Stimulated activated CD4-positive, alpha-beta T cell treated with anti-CD3 and anti-CD28 coated beads, Interleukin-12 subunit alpha, Interleukin-12 subunit beta, amount 100 ng/mL, for 24 hours (primary cell): ENCODE measurements at places on chromosomes 1 and 21.

DNA sequence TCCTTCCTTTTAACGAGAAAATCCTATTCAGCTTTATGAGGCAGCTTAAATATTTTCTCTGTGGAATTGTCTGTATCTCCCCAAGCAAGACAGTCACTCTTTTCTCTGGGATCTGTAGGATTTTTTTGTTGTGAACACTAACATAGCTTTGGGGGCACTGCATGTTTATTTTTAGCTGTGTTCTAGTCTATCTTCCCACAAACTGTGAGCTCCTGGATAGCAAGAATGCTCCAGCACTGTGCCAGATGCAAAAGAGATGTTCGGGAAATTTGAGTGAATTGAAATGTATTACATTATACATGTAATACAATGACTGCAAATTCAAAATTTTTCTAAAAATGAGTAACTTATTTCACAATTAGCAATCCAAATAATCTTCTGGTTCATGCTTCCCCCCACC lies 282.2 kb downstream of the PLPP3 start:
- no peak for DNase-seq

- DNase-seq = no peak
Measured at GRCh38 chr1:103461161-103462105, 64.1 kb upstream of the RNPC3 start.

DNA sequence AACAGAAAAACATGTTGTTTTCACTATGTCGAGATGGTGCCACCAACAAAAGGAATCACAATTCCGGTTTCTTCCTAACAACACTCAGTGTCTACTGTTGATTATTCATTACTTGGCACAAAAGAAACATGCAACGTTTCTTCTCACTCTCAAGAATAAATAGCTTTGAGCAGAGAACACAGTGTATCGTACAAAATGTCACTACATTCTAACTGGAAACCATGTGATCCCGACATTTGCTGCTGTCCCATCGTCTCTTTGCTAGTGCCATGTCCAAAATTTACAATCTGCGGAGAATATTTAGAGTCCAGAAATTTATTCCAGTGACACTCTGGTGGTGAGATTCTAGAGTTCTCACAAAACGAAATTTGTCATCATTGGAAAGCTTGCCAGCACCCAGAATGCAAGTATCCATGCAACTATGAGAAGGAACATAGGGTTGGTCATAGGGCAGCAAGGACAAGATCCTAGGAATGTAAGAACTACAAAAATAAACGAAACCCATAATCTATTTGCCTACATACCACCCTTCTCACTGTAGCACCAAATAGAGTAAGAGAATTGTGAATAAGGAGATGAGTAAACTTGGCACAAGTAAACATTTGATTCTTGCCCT lies 505.1 kb downstream of the LTN1 start:
- DNase-seq = no peak

DNA sequence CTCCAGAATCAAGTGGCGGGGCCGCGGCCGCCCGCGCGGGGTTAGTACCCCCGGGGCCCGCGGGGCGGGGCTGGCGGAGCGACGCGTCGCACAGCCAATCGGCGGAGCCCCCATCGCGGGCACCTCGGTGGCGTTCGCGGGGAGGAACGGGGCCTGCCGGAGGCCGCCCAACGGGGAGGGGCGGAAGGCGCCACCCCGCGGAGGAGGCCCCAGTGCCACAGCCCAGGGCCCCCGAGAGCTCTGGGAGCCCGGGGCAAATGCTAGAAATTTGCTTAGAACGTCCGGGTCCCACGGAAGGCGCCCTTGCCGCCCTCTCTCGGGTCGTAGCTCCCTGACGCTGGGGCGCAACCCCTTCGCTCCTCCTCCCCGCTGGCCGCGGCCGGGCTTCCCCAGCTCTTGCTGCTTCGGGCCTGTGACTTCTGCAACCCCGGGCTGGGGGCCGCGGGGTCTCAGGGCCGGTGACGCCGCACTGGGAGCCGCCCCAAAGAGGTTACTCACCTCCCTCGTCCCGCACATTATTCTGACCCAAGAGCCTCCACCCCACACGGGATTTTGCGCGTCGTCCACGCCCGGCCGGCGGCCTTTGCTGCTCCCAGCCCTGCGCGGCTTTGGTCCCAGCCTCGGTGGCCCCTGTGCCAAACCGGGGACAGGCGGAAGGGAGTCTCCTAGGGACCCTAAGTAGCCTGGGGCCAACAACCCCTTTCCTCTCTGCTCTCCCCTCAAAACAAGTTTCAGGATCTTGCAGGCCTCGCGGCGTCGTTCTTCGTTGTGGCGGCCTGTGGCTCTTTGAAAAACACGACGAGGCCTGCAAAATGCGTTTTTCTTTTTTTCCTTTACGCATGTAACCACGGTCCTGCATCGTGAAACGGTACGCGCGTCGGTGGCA lies at the start of gene RUNX3:
Gene RUNX3 (minus strand): TSS at position 17 of the 886 bp plus-strand sequence. CDS start 408 bp downstream, outside the sequence.
- DNase-seq = peak; percentile 89

- DNase-seq = peak; percentile 73
Measured at GRCh38 chr1:27556781-27557595, 47.0 kb downstream of the AHDC1 start.

DNA sequence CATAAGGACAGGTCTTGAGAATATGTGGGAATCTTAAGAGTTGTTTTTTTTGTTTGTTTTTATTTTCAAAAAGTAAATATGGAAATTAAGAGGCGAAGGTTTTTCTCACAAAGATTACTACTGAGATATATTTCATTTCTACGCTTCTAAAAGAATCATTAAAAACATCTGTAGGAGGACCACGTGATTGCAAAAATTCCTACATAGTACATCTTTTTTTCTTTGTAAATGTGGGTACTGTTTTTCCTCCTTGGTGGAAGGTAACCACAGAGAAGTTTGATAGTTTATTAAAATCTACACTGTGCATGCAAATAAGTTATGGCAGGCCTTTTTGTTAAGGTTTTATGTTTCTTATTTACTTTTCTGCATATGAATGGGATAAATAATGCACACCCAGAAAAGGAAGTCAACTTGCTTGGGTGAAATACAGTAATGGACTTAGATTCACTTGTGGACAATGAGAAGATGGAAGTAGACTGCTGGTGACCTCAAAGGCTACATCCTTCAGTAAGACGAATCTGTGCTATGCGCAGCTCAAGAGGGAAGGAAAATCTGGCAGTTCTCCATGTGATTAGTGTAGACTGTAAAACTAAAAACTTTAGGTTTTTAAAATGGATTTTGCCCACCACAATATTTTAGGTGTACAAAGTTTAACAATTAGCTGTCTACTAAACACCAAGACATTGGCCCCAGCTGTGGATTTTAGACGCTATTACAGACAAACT lies 2.0 kb downstream of the AK5 start:
- DNase-seq = no peak

- no peak for DNase-seq
Measured at GRCh38 chr1:209621286-209621685, 30.9 kb downstream of the LAMB3 start.

- no peak for DNase-seq
Measured at GRCh38 chr1:13593511-13594131, 10.0 kb downstream of the PDPN start.

DNA sequence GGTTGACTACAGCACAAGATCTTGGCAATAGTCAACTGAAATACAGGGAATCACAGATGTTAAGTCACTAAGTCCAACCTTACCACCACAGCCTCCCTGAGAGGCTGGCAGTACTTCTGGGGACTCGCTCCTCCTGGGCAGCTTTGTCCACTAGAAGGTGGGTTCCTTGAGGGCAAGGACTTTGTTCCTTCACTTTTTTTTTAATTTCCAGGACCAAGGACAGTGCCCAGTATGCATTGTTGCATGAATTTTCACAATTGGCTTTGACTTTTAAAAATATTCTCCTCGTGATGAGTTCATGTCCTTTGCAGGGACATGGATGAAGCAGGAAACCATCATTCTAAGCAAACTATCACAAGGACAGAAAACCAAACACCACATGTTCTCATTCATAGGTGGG lies 96.7 kb upstream of the IGSF21 start:
- DNase-seq = no peak

DNA sequence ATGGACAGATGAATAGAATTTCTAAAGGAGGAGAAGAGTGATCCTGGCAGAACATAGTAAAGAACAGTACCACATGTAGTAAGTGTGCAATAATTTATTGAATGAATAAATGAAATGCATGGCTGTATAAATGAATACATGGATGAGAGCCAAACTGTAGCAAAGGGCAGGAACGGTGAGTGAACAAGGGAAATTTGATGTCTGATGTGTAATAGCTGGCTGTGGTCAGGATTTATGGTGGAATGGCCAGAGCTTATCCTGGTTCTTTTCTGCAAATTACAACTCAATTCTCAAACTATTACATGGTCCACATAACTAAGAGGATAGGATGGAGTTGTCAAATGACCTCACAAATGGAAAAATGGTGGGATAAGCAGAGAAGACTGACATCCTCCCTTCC lies 43.2 kb upstream of the ARHGAP29 start:
- no peak for DNase-seq

GRCh38 chr1:5595531-5596170 lies 396.6 kb downstream of the NPHP4 start:
- DNase-seq = no peak

GRCh38 chr1:85330214-85330631 lies 53.8 kb upstream of the BCL10 start:
- no peak for DNase-seq

- no peak for DNase-seq
Measured at GRCh38 chr1:154884869-154885701, 15.0 kb upstream of the KCNN3 start.

- DNase-seq = peak; percentile 98
Measured at GRCh38 chr21:44873356-44874239, at the start of gene PTTG1IP. Gene PTTG1IP, minus strand, starts transcription at chr21:44873690. Its CDS starts 74 bp downstream, at chr21:44873616.

DNA sequence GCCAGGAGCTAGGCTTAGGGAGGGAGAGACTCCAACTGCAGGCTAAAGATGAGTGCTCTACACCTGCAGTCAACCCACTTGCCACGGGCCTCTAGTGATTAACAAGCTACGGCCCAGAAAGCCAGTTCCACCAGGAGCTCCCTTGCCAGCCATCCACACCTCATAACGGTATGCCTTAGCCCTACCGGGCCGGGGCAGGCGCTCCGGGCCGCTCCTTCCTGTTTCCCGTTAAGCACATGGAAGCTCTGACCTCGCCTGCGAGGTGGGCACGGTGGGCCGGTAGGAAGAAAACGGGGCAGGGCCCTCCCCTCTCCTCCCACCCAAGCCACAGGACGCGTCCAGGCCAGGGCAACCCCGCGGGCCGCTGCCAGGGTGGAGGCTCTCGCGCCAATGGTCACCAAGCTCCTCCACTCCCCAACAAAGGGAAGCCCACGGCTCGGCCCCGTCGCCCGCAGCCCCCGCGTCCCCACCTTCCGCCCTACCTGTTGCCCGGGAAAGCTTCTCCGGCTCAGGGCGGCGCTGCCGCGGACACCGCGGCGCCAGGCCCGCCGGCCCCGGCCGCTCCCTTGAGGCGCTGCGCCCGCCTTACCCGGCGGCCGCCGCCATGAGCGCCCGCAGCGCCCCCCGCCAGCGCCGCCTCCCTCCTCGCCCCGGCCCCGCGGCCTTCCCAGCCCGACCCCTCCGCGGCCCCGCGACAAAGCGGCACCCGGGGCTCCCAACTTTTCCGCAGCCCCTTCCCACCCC lies 627 bp downstream of the CERS2 start:
- DNase-seq = peak; percentile 38

GRCh38 chr1:180548686-180549317 lies 10.0 kb upstream of the OVAAL start:
- no peak for DNase-seq

- no peak for DNase-seq
Measured at GRCh38 chr1:160209321-160210046, 4.3 kb downstream of the PEA15 start.

- DNase-seq = no peak
Measured at GRCh38 chr1:40594187-40594531, 62.7 kb downstream of the ZNF684 start.

DNA sequence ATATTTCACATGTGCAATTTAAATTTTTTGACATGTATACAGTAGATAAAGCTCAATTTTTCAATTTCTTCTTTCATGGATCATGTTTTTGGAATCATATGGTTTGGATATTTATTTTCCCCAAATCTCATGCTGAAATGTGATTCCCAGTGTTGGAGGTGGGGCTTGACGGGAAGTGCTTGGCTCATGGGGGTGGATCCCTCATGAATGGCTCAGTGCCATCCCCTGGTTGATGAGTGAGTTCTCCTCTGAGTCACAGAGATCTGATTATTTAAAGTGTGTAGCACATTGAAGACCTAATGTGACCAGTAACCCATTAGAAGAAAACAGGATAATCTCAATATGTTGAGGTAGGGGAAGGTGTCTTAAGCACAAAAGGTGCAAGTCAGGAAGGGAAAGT lies 9.1 kb upstream of the IFI16 start:
- no peak for DNase-seq

GRCh38 chr1:223304931-223305330 lies 59.0 kb downstream of the SUSD4 start:
- DNase-seq = no peak

GRCh38 chr21:28770867-28771661 lies 221.6 kb downstream of the LTN1 start:
- no peak for DNase-seq

DNA sequence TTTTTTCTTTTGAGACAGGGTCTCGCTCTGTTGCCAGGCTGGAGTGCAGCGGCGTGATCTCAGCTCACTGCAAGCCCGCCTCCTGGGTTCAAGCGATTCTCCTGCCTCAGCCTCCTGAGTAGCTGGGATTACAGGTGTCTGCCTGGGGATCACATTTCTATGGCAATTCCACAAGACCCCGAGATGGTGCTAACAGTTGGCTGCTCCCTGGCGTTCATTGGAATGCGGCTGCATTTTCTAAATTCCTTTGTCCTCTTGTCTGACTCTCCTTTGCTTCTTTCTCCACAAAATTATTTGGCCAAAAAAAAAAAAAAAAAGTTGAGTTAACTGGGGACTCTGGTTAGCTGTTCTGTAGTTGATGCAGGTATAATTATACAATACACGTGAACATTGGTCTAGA lies 176.4 kb downstream of the ETS2 start:
- no peak for DNase-seq

- DNase-seq = no peak
Measured at GRCh38 chr1:60895701-60896100, 186.7 kb upstream of the NFIA start.

- no peak for DNase-seq
Measured at GRCh38 chr1:22729912-22730311, 19.3 kb downstream of the EPHB2 start.

DNA sequence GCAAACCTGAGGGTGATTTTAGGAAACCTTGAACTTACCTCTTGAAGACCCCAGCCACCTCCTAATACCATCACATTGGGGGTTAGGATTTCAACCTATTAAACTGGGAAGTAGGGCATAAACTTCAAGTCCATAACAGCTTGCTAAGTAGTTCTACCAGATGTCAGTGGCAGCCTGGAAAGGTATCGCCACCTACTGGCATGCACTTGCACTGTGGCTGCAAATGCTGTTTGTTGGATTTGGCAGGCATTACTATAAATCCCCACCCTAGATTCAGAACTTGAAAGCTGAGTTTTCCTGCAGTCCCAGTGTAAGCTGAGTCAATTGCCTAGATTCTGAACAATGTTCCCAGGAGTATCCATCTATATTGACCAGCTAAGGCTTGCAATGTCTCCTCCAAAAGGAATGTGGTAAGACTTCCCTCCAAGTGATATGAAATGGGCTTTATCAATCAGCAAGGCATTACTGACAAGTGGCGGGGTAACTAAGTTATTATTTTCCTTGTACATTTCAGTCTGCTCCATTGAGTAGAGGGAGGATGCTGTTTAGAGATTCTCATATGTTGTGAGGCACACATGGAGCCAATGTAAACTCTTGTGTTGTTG lies 474.5 kb downstream of the PTPRC start:
- peak; percentile 39 for DNase-seq

GRCh38 chr1:111804776-111805175 lies 49.1 kb downstream of the DDX20 start:
- DNase-seq = no peak

- no peak for DNase-seq
Measured at GRCh38 chr1:77673716-77674355, 8.6 kb downstream of the ZZZ3 start.
